ENCODE measurements at places on chromosomes 3 and 15.

DNA sequence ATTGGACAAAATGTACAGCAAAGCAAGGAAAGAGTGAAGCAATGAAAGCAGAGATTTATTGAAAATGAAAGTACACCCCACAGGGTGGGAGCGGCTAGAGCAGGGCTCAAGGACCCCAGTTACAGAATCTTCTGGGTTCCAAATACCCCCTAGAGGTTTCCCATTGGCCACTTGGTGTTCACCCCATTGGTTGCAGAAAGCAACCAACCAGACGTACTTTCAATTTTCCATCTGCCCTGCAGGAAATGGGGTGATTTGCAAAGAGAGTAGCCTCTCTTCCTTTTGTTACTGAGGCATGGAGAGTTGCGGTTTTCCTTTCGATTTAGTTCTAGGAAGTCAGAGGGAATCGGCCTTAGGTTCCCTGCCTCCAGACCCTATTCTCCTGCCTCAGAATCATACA lies 2.4 kb downstream of the PML start:
- peak; percentile 46 for DNase-seq

GRCh38 chr3:155370764-155371503 lies 77.5 kb upstream of the STRIT1 start:
- no peak for DNase-seq

- no peak for DNase-seq
Observed at GRCh38 chr3:24586920-24587319, 92.3 kb upstream of the THRB start.

- no peak for DNase-seq
Observed at GRCh38 chr3:153670577-153670976, 450.6 kb upstream of the ARHGEF26 start.

- no peak for DNase-seq
Observed at GRCh38 chr15:31498329-31498728, 171.7 kb downstream of the KLF13 start.

DNA sequence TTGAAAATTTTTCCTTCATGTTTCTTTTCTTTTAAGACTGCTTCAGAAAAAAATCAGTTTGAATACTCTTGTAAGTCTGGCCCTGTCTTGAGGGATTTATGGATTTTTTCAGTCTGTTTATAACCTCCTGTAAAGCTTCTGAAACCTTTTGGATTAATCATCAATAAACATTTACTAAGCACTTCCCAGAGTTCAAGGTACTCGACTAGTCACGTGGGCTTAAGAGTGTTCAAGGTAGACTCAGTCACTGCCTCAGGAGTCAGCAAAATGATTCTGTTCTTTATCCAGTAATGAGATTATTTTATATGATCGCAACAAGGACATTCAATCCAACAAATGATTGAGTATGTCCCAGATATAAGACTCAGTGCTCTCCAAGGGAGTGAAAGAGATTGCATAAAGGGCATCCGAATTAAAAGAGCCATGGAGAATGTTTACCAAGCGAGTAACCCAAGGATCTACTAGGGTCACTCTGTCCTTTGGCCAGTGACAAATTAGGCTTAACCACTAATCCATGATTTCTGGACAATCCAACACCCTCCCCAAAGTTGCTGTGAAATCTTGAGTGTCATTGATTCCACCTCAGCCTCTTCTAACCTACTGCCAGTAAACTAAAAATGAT lies 726.6 kb upstream of the NAALADL2 start:
- DNase-seq, result peak; percentile 32

GRCh38 chr15:65942436-65942835 lies 73.1 kb downstream of the RAB11A start:
- no peak for DNase-seq

Measured in kidney tubule cell (primary cell).